ENCODE measurements at places on chromosomes 7 and 10.

- no peak for DNase-seq
These were observed 53.8 kb downstream of the KCTD7 start for GRCh38 chr7:66682350-66683093.

DNA sequence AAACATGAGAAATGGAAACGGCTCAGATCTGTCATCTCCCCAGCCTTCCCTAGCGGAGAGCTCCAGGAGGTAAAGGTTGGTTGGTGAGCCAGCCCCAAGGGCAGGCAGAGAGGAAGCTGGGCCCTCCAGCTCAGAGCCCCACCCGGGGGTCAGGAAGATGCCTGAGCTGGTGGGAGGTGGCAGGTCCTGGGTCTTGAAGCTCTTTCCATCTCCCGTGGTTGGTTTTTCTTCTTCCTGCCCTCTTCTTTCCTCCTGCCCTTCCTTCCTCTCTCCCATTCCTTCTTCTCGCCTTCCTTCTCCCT is 384.2 kb upstream of the FOXK1 start:
- DNase-seq: no peak

DNA sequence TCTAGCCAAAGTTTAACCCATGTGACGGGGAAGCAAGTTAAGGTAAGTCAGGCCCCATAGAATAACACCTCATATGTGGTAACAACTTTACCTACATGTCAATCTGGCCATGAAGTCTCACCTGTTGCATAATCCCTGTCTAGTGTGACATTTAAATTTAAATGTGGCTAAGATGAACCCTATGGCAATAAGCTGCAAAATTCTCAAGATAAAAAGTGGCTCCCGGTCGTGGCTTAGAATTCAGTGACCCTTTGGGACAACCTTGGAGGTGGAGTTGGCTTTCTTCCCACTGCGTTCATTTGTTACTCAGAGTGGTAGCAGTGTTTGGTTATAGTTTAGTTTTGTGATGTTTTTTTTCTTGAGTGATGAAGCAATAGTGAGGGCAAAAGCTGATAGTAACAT is 90.6 kb downstream of the ARID5B start:
- no peak for DNase-seq

DNA sequence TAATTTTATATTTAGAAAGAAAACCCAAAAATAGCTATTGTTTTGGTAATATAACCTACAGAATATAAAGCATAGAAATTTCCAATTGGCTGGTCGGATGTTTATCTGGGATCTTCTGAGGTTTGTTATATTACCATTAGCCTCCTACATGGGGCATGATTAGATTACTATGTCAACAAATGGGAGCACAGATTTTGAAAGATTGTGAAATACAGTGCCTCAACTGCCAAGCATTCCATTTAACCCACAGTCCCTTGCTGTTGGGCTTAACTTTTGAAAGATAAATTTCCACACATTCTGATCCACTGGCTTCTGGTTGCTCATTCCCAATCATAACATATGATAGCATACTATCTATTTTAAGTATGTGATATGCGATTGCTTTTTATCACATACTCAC is 455.4 kb upstream of the C7orf33 start:
- no peak for DNase-seq

- no peak for DNase-seq
These were observed 30.0 kb upstream of the AUTS2 start for GRCh38 chr7:69568266-69568665.

GRCh38 chr7:131161103-131161502 is 166.6 kb upstream of the MKLN1 start:
- no peak for DNase-seq

- DNase-seq: peak; percentile 19
These were observed at the start of gene CCL26 for GRCh38 chr7:75772081-75773077. TSS of gene CCL26 (minus strand) at chr7:75772211. CDS start at chr7:75772176, 35 bp downstream.

- no peak for DNase-seq
These were observed 44.7 kb downstream of the GRK5 start for GRCh38 chr10:119252051-119252465.

DNA sequence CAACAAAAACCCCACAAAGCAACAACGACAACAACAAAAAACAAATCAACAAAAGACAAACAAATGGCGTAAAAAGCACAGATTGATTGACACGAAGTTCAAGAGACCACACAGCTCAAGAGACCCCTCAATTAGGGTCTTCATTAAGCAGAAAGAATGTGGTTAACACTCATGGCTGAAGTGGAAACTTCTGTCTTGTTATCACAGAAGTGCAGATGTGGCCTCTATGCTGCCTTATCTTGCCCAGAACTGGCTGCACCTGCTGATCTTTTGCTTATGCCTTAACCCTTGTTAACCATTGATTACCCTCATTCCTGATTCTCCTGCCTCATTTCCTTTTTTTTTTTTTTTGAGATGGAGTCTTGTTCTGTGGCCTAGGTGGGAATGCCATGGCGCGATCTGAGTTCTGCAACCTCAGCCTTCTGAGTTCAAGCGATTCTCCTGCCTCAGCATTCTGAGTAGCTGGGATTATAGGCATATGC is 3.5 kb upstream of the DAGLB start:
- no peak for DNase-seq

- no peak for DNase-seq
These were observed 124.1 kb downstream of the SMURF1 start for GRCh38 chr7:99019523-99020412.

- no peak for DNase-seq
These were observed 23.8 kb upstream of the AOAH start for GRCh38 chr7:36748017-36748487.

- no peak for DNase-seq
These were observed 19.0 kb downstream of the AQP1 start for GRCh38 chr7:30930621-30931020.

GRCh38 chr10:112872728-112873127 is 77.3 kb upstream of the TCF7L2 start:
- no peak for DNase-seq

DNA sequence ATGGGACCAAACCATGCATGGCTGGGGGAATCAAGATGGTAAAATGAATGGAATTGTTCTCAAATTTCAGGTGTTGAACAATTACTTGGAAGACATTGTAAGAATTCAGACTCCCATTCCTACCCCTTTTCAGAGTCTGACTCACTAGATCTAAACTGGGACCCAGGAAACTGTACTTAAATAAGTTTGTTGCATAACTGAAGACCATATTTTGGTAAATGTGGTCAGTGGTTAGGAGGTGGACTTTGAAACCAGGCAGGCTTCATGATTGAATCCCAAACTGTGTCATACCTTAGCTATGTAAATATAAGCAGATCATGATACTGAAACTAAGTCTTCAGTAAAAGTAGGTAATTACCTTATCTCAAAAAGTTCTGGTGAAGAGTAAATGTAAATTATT is 41.7 kb downstream of the ZWINT start:
- DNase-seq: peak; percentile 29
